ENCODE measurements at places on chromosomes 16 and 17.

DNA sequence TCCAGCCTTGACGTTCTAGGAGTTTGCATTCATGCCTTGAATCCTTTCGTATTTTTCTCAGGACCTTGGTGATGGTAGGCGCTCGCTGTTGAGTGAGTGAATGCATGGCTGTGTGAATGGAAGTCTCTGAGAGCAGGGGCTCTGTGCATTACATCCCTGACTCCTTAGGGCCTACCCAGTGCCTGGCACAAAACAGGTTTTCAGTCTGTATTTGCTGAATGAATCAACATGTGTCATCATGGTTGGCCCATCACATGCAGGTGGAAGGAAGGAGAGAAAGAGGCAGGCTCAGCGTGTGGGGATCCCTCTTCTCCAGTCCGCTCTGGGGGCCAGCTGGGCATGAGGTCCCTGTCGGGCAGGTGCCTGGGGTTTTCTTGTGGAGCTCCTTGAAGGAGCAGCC lies 8.7 kb downstream of the RAP1GAP2 start:
- no peak for DNase-seq

GRCh38 chr16:74770831-74771526 lies 3.6 kb downstream of the FA2H start:
- DNase-seq = no peak

- no peak for DNase-seq
These were observed 307.6 kb downstream of the ZFHX3 start for GRCh38 chr16:72740347-72740746.

- peak; percentile 56 for DNase-seq
These were observed 40.6 kb downstream of the MIS12 start for GRCh38 chr17:5526821-5527598.

DNA sequence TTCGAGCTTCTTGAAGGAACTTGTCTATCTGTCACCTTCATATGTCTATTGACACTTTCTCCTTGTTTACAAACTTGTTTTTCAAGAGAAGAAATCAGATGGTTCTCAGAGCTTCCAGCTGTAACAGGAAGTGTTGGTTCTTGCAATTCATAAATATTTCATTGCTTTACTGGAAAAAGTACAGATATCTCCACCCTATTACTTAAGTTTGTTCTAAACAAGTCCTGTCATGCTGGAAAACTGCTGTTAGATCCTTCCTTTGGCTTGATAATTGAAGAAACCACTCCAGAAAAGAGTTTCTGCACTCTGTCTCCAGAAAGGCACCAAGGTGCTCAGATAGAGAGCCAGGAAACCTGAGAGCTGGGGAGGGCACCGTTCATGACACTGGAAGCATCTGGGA lies 181.6 kb downstream of the DNAH9 start:
- DNase-seq = no peak

- DNase-seq = no peak
These were observed 53.7 kb downstream of the NFAT5 start for GRCh38 chr16:69619514-69619913.

DNA sequence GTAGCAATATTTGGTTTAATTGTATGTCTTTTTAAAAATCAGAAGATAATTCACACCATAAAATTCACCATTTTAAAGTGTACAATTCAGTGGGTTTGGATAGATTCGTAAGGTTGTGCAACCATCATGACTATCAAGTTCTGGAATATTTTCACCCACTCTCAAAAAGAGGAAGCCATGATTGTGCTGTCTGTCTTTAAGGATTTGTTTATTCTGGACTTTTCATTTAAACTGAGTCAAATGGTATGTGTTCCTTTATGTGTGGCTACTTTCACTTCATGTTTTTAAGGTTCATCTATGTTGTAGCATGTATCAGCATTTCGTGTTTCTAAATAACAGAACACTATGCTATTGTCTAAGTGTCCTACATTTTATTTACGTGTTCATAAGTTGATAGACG lies 68.1 kb upstream of the CPHXL start:
- DNase-seq = no peak

DNA sequence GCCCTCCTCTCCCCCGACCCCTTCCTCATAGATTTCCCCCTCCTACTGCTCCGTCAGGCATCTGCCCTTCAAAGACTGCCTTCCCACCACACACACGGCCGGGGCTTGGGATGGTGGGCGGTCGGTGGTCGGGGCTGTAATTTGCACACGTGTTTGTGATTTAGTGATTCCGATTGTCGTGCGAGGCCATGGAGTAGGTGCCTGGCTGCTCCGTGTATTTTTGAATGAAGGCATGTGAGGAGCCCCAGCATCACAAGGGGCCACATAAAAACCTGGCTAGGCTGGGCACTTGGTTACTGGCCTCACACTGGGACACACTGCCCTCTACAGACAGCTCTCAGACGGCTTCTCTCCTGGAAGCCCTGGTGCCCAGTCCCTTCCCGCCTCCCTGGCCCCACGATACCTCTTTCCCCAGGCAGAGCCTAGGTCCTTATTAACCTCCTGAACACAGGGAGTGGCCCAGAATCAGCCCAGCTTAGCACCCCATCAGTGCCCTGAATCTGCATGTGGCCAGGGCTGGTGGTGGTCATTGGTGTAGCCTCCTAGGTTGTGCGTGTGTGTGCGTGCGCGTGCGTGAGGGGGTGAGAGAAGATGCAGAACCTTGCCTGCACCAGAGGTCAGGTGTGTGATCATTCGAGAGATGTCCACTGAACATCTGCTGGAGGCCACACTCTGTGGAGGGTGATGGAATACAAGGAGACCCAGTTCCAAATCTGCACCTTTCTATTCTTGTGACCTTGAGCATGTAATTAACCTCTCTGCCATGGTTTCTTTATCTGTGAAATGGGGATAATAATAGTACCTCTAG lies 1.3 kb upstream of the SOCS1 start:
- no peak for DNase-seq

GRCh38 chr16:2370721-2371120 lies 30.2 kb upstream of the ABCA3 start:
- DNase-seq = no peak

GRCh38 chr17:43410557-43411368 lies 12.0 kb downstream of the ARL4D start:
- DNase-seq = no peak

DNA sequence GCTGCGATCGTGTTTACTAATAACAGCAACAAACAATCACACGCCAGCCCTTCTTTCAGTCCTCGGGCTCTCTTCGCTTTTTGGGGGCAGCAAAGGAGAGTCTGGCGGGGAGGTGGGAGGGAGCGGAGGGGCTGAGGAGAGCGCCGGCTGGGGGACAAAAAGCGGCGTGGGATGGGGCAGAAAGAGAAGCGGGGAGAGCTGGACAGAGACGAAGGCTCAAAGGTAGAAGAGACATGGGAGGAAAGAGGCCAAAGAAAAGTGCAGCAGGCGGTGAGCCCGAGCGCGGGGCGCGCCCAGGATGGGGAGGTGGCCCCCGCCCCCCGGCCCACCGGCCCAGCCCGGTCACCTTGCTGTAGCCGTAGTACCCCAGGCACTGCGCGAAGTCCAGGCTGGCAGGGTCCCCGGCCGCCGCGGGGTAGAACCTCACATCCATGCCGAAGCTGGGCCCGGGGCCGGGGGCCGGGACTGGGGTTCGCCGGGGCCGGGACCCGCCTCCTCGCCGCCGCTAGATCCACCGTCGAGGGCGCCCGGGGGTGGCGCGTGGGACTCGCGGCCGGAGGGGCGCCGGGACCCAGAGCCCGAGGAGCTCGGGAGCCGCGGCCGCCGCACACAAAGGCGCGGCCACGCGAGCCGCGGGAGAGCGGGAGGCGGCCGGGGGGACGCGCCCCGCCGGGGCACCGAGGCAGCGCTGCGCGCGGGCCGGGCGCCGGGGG lies 496 bp downstream of the TOX3 start:
- no peak for DNase-seq

DNA sequence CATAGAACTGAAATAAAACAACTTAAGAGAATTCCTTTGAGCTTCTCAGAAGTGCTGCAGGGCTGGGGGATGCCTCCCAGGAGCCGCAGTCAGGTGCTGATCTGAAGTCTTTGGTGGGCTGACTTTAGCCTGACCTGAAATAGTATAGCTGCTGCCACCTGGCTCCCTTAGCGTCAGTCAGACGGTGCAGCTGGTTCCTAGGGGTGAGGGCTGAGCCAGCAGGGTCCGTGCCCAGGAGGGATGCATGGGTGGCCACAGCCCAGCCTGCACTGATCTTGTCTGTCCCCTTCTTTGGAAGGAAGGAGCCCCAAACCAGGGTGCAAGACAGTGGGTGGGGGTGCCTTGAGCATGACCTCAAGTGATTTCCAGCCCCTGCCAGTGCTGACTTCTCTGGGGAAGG lies 11.5 kb downstream of the MAPT start:
- DNase-seq = no peak

All from stimulated activated CD8-positive, alpha-beta memory T cell treated with anti-CD3 and anti-CD28 coated beads, Interleukin-2, amount 100 ng/mL, for 48 hours (primary cell).